Stimulated activated CD4-positive, alpha-beta T cell treated with anti-CD3 and anti-CD28 coated beads, Interleukin-15, amount 100 ng/mL, for 1 hour (primary cell): ENCODE measurements at places on chromosomes 4 and X.

- DNase-seq = no peak
Observed at GRCh38 chr4:72860766-72861165, 208.8 kb downstream of the COX18 start.

DNA sequence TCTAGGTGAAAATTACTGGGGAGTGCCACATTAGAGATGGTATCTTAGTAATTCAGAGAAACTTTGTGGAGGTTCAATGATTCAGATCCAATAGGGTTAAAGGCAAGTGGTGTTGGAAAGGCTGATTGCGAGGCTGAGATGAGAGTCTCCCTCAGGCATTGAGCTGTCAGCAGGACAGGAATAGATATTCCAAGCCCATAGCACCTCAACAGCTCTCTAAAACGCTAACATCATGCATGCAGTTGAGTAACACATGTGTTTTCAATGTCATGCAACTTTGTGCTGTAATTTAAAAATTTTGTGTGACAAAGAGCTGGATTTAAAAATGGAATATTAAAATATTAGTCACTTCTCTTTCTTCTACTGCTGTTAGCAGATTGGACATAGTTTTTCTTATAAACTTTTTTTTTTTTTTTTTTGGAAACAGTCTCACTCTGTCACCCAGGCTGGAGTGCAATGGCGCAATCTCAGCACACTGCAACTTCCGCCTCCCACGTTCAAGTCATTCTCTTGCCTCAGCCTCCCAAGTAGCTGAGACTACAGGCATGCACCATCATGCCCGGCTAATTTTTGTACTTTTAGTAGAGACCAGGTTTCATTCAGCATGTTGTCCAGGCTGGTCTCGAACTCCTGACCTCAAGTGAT is 173.5 kb upstream of the C1QTNF7 start:
- DNase-seq = no peak

DNA sequence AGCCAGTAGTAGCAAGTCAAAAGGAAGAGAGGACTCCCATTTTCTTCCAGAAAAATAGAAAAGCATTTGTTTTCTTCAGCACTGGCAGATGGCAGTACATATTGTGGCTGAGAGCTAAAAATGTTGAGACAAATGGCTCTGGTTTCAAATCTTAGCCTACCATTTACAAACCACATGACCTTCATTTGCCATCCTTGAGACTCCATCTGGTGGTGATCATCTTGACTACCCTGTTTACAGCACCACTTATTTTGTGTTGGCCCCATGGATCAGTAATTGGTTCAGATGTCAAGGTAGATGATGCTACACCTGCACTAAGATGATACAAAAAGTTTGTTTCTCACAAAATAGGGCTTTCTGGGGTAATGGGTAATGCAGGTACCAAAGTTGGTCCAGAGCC is 951.8 kb upstream of the IGFBP7 start:
- no peak for DNase-seq

- no peak for DNase-seq
Observed at GRCh38 chrX:13790206-13791131, 26.4 kb downstream of the GPM6B start.

DNA sequence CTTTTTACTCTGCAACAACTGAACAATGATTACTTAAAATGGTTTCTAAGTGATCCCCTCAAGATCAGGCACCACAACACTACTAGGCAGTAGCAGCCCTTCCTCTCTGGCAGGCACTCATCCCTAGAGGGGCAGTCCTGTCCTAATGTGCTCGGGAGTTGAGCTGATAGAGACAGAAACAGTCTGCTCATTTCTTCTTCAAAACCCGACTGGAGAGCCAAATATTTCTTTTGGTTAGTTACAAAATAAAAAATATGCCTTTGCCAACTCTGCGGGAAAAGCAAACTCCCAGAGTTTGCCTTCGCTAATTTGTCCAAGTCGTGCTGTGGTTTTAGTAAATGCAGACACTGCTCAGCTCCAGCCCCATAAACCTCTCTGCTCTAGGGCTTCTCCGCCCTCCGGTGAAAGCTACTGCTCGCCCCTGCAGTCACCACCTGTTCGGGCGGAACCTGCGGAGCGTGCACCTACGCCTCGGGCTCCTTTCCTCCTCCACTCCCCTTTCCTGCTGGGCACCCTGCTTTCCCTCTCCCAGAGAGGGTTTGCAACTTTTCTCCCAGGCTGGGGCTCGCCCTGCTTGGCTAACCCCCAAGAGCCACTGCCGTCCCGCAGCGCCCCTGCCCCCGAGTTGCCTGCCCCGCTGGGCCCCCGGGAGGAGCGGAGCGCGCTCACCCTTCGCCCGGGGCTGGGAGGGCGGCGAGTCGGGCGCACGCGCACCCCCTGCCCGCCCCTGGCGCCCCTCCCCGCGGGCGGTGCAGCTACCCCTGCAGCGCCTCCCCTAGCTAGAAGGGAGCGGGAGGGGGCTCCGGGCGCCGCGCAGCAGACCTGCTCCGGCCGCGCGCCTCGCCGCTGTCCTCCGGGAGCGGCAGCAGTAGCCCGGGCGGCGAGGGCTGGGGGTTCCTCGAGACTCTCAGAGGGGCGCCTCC is at the start of gene NPNT:
NPNT (plus strand) TSS at position 812 of the 923 bp plus-strand sequence. CDS start 182 bp downstream, outside the sequence.
- no peak for DNase-seq

DNA sequence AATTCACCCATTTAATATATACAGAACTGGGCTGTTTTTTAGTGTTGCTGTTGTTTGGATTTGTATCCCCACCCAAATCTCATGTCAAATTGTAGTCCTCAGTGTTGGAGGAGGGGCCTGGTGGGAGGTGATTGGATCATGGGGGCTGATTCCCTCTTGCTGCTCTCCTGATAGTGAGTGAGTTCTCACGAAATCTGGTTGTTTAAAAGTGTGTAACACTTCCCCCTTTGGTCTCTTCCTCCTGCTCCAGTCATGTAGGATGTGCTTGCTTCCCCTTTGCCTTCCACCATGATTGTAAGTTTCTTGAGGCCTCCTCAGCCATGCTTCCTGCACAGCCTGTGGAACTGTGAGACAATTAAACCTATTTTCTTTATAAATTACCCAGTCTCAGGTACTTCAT is 141.6 kb upstream of the AADAT start:
- no peak for DNase-seq

GRCh38 chr4:21722157-21722839 is 226.3 kb downstream of the KCNIP4 start:
- DNase-seq = no peak

- no peak for DNase-seq
Observed at GRCh38 chr4:76388160-76388908, 32.6 kb downstream of the CCDC158 start.

GRCh38 chrX:154549766-154550165 is 2.3 kb downstream of the IKBKG start:
- DNase-seq = no peak

GRCh38 chrX:111283446-111283845 is 13.2 kb upstream of the CAPN6 start:
- no peak for DNase-seq

DNA sequence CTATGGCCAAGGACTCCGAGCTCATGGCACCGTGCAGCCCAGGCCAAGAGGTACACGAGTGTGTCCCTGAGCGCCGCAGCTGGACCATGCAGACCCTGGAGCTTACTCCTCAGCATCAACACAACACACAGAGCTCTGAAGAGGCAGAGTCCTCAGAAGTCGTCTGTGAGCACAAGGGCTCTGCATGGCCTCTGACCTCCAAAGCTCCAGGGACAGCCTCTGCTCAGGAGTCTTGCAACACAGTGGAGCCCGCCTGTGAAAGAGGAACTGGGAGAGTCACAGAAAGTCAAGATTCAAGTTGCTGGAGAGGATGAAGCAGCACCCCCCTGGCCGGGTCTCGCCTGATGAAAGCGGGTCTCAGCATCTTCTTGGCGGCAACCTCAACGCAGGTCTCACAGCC is 2.9 kb downstream of the LRPAP1 start:
- DNase-seq = no peak

GRCh38 chrX:64394059-64394873 is 986 bp downstream of the MTMR8 start:
- no peak for DNase-seq

DNA sequence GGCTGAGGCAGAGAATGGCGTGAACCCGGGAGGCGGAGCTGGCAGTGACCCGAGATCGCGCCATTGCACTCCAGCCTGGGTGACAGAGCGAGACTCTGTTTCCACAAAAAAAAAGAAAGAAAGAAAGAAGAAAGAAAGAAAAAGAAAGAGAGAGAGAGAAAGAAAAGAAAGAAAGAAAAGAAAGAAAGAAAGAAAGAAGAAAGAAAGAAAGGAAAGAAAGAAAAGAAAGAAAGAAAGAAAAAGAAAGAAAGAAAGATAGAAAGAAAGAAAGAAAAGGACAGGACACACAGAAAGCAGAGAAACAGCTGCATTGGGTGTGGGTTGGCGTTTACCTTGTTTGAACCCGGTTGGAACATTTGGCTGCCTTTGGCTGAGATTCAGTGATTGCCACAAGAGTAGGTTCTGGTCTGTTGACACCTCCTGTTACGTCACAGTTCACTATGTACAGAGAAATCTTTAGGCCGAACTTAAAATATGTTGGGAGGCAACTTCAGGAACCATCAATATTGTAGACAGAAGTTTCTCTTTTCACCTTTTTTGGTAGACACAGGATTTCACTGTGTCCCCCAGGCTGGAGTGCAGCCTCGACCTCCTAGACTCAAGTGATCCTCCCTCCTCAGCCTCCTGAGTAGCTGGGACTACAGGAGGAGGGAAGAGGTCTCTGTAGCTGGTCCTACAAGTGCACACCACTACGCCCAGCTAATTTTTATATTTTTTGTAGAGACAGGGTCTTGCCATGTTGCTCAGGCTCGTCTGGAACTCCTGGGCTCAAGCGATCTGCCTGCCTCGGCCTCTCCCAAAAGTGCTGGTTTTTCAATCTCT is 16.3 kb upstream of the PLCXD1 start:
- no peak for DNase-seq
